ENCODE measurements at places on chromosomes 3 and 15.
A peak's percentile ranks its signal among the peaks of the same experiment; 100 is the strongest.

- peak; percentile 73 for DNase-seq
Observed at GRCh38 chr3:138434276-138434874, at the start of gene ESYT3. Gene ESYT3, plus strand, starts transcription at chr3:138434616. Its CDS starts 183 bp downstream, at chr3:138434799.

- no peak for DNase-seq
Observed at GRCh38 chr15:25192651-25193050, 237.9 kb downstream of the SNRPN start.

- no peak for DNase-seq
Observed at GRCh38 chr3:71581457-71582035, 2.0 kb downstream of the FOXP1 start.

DNA sequence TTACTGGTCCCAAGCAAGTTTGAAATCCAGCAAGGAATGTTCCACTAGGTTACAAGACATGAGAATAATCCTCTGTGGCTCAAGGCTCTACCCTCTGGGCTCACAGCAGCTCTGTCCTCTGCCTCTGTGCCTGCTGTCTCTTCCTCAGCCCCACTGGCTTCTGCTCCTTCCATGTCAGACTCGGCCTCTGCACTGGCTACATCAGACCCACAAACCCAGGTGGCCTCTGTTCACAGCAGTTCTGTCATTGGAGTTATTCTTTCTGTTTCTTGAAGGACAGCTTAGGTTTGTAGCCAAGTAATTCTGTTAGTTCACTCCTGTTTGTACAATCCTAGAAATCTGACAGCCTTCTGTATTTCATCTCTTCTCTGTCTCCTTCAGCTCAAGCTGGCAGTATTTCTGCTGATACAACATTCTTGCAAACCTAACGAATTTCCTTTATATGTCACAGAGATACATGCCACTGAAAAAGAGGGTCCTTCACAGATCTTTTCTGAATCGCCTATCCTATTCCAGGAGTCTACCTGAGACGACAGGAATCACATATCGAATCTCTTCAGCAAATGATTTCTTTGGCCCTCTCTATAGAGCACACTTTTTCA lies 227.8 kb upstream of the PLSCR5 start:
- no peak for DNase-seq

DNA sequence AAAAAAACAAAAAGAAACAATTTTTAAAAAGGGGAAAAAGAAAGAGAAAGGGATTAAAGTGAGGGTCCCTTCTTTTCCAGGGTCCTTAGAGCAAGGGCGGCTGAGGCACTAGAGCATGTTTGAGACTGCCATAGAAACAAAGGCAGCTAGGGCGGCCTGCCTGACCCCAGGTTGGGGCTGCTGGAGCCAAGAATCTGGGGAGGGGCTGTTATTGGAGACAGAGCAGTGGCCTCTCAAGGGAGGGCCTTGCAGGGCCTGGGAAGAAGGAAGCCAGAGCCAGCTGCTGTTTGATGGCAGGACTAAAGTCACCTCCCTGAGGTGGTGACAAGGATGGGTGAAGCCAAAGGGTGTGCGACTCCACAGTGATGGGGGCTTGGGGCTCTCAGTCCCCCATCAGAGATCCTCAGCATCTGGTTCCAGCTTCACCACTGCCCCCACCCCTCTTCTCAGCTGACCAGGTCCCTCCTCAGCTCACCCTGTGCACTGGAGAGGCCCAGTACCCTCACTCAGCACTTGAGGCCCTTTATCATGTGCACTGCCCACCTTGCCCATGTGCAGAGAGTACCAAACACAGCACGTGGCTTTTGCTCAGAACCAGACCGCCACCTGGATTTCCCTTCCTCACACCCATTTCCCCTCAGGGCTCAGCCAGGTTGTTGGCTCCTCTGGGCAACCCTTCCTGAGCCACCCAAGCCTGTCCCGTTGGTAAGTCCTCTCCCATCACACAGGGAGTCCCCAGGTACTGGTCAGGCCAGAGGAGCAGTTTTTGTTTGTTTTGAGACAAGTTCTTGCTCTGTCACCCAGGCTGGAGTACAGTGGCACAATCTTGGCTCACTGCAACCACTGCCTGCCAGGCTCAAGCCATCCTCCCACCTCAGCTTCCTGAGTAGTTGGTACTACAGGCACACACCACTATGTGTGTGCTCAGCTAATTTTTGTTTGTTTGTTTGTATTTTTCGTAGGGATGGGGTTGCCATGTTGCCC lies 1.7 kb downstream of the TMEM89 start:
- no peak for DNase-seq

- no peak for DNase-seq
Observed at GRCh38 chr3:13002398-13003124, 70.7 kb downstream of the IQSEC1 start.

GRCh38 chr15:68972201-68973065 lies 42.1 kb upstream of the NOX5 start:
- no peak for DNase-seq

DNA sequence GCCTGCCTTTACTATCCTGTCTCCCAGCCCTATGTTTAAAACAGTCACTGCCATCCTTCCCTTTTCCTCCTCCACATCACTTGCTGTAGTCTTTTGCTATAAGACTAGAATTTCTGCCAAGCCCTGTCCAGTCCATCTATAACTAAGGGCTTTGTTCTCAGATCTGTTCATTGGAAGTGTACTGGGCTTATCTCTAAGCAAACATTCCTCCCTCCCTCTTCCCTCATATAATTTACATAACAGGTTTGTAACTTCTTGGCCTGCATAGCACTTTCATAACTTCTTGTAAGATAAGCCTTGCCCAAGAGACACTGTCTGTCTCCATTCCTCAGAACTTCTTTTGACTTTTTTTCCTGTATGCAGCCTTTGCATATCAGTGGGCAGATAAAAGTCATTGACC lies 16.7 kb downstream of the TPRG1 start:
- no peak for DNase-seq

DNA sequence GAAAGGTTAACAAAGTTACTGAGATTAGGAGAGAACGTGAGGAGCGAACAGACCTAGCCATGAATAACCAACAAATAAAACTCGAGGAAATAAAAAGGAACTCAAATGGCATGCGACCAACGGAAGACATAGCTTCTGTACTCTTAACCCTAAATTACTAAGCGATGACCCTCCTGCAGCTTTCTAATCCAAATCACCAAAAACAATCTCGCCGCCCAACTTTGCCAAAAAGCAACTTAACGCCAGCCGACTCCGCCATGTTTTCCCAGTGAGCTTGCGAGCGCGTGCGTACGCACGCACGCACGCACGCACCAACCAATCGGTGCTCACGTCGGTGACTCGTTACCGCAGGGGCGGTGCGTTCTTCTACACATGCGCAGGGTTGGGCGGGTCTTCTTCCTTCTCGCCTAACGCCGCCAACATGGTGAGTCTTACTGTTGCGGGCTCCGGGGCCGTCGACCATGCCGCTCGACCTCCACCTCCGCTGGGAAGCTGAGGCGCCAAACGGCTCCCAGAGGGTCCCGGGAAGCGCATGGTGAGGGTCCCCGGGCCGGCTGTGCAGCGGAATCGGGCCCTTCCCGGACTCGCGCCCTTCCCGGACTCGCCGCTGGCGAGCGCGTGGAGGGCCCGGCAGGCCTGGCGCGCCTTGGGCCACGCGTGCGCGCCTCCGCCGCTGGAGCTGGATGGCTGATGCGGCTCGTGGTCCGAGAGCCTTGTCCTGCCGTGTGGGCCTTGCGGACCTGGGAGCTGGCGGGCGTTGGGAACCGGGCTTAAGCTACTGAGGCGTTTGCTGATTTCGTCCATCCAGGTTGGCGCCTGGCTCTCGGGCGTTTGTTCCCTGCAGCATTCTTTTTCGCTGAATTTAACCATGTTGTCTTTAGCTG lies at the start of gene RPL14:
Gene RPL14, plus strand, starts transcription at position 400 of the 884 bp plus-strand sequence. Its CDS starts 133 bp downstream, at position 533.
- peak; percentile 59 for DNase-seq

GRCh38 chr15:93088200-93088980 lies 621 bp downstream of the RGMA start:
- DNase-seq, result no peak

DNA sequence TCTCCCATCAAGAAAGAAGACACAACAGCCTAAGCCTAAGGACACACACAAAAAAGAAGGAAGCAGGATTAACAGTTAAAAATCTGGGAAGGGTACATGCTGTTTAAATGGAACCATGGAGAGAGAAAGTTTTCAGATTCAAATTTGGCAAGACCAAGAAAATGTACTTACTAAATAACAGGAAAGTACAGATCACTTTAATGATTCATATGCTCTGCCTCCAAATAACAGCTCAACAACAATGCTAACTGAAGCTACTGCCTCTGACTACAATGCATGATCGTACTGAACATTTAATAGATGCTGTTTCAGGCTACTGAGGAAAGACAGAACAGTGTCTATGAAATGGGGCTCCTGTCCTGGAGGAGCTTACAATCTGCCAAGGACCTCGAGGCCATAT lies 8.4 kb upstream of the NMB start:
- no peak for DNase-seq

DNA sequence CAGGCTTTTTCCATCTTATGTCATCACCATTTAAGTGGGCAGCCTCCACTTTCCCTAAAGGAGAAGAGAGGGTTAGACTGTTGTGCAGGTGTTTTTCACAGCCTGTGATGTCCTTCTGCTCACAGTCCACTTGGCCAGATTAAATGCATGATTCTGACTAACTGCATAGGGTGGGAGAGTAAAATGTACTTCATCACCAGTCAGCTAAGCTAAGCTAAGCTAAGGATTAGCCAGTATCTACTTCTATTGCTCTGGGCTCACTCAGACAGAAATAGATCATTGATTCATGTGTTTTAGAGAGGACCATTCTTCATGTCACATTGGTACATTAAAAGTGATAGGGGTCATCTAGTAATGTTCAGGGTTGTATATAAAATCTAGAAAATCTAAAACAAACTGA lies 1013.1 kb downstream of the NTRK3 start:
- no peak for DNase-seq

GRCh38 chr3:108985844-108986243 lies 32.2 kb upstream of the GUCA1C start:
- no peak for DNase-seq

- DNase-seq, result no peak
Observed at GRCh38 chr15:78040653-78041244, 36.8 kb downstream of the TBC1D2B start.

DNA sequence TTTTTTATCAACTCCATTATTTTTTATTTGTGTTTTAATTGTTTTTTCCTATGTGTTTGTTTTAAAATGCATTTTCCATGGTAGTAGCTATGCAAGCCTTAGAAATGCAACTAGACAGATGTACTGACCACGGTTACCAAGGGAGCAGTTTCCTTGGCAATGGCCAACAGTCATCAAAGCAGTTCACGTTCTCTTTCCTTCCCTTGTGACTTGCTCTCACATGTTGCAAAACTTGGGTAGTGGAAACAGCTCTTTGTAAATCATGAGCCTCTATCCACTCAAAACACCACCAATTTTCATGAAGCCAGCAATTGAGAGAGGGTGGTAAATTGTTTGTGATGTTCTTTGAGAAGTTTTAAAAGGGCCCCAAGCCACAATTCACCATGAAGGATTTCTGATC lies 499.4 kb upstream of the MDFIC2 start:
- peak; percentile 10 for DNase-seq

GRCh38 chr3:37967260-37967881 lies 23.2 kb upstream of the VILL start:
- DNase-seq, result no peak

GRCh38 chr3:121989943-121990342 lies 32.1 kb downstream of the ILDR1 start:
- no peak for DNase-seq

DNA sequence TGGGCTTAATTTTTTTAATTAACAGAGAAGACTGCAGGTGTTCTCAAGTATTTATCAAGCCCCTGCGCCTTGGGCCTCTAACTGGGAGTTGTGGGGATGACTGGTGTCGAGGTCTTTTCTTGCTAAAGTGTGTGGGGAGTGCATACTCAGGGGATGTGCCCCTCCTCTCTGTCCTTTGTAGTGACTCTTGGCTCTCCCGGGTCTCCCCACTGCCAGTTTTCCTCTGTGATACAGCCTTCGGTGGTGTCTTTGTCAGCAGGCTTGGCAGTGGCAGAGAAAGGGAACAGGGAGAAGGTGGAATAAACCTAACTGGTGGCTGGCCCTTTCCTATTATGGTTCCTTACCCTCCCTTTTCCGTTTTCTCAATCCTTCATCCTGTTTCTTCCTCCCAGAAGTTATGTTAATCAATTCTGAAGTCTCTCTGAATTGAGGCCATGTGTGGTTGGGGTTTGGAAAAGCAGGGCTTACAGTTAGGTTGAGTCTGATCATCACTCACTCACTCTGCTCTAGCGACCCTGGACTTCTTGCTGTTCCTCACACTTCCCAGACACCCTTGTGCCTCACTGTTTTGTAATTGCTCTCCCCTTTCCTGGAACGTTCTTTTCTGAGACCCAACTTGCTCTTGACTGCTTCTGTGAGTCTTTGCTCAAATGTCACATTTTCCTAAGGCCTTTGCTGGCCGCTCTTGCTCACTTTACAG lies 158.1 kb downstream of the PTPRG start:
- DNase-seq, result no peak

- DNase-seq, result no peak
Observed at GRCh38 chr3:99505646-99506269, 132.6 kb upstream of the COL8A1 start.

- no peak for DNase-seq
Observed at GRCh38 chr15:67166280-67167009, 88.0 kb downstream of the AAGAB start.

- DNase-seq, result no peak
Observed at GRCh38 chr3:120502116-120502515, 51.3 kb upstream of the FSTL1 start.

DNA sequence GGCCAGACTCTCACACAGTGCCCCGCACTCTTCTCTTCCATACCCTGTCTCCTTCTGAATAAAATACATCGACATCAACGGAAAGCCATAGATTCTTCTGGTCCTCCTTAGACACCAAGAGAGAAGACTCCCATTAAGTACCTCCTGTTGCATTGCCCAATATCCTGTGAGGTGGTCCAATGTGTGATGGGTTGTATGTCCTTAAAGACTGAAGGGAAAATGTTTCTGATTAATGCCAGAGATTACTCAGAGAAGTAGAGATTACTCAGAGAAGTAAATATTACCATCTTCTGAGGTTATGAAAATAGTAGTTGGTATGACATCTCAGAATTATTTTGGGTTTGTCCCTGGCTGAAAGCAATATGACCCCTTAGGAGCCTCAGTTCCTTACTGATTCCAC lies 60.8 kb upstream of the GALNT15 start:
- no peak for DNase-seq

GRCh38 chr3:121690777-121691405 lies 30.2 kb upstream of the HCLS1 start:
- no peak for DNase-seq

DNA sequence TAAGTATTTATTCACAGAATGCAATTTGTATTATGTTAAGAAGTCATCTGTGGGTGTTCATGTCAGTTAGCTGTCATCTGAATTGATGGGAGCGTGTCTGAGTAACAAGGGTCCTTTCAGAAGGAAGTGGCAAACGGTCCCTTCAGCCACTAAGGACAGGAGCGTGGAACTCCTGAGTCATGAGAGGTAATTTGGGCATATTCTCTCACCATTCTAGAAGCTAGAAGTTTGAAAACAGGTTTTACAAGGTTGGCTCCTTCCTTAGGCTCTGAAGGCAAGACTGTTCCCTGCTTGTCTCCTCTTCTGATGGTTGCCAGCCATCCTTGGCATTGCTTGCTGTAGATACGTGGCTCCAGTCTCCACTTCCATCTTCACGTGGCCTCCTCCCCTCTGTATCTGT lies 19.7 kb downstream of the ABHD2 start:
- no peak for DNase-seq

- no peak for DNase-seq
Observed at GRCh38 chr3:117708601-117709000, 999.0 kb downstream of the TUSC7 start.

GRCh38 chr15:91302588-91303439 lies 202.8 kb downstream of the SV2B start:
- DNase-seq, result peak; percentile 32
